Esophagus squamous epithelium (tissue), 5 donors: ENCODE measurements at places on chromosomes 2 and 18.

DNA sequence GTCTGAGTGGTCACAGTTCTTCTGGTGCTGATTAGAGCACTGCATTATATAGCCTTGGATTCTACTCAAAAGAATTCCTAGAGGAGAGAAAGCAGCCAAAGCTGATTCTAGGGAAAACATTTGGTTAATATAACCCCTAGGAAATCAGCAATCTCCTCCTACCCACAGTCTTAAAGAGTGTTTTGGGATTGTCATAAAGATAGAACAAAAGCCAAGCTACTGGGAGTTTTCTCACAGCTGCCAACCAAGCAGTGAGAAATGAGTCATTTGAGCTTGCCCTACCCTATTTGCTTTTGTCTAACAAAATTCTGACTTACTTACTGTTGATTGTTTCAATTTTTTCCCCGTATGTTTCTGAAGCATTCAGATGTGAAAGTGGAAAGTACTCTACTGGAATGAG lies 469.3 kb downstream of the PLCL1 start:
- DNase-seq, result no peak

DNA sequence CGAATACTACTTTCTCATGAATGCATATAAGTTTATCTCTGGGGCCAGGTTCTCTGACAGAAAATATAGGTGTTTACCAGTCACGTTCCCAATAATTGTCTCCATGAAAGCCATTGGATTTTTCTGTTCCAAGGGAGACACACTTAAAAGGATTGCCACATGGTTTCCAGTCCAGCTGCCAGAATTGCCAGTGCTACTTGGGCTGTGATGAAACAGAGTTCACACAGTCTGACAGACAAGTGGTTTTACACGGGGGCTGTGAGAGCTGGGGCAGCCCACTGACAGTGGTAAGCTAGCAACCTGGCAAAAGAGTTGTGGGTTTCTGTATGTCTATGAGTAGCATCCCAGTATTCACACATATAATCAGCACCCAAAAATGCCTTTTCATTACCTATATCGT lies 27.7 kb upstream of the ATRAID start:
- no peak for DNase-seq

DNA sequence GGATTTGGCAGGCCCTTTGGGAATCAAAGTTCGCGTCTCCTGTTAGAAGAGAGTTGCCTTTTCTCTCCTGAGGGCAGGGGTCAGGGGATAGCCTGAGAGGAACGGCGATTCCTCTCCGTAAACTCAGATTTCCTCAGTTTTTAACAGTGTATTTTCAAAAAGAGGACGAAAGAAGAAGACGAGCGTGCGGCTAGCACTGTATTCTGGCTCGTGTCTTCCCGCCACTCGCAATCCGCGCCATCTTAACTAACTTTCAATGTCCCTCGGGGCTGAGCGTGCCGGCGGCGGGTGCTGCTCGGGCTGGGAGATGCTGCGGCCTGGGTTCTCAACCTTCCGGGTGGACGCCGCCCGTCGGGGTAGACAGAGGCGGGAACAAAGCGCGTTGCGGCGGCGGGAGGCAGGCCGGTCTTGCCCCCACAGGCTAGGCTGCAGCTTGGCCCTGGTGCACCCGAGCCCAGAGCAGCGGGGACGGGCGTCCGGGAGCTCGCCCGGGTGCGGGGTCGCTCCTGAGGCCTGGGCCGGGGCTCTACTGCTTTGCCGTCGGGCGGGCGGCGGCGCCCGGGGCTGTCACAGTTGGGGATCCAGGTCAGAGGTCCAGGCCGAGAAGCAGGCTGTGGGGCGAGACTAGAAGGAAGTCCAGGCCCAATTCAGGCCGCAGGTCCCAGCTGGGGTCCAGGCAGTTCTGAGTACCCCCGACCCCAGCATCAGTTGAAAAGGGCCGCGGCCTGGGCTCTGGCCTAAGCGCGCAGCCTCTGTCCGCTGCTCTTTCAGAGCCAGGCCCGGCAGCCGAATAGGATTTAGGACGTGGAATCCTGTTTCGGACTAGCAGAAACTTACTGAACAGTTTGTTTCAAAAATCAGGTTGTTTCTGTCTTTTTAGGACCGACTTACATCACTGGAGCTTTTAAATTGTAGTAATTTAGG lies 11.8 kb downstream of the TBR1 start:
- DNase-seq, result no peak

GRCh38 chr2:3503483-3503882 lies 15.8 kb downstream of the ADI1 start:
- DNase-seq, result no peak

GRCh38 chr2:173204316-173204715 lies 128.7 kb downstream of the MAP3K20 start:
- no peak for DNase-seq

- no peak for DNase-seq
Measured at GRCh38 chr2:185393091-185393490, 345.5 kb upstream of the FSIP2 start.

GRCh38 chr2:239375278-239376061 lies 25.4 kb downstream of the HDAC4 start:
- DNase-seq, result no peak

DNA sequence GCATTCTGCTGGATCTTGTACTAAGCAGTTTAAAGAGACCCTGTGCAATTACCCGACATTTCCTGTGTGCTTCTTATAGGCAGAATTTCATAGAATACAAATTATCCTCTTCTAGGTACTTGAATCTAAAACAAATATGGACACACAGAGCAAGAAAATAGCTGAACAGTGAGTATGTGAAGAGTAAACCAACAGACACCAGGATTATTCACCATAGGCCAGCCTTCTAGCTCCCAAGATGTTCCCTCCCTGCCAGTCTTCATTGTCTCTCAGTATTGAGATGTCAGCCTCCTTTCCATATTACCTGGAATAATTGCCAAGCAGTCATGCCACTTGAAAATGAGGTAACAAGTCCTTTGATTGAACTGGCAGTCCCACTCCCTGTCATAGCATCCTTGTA lies 187.1 kb downstream of the PTPRM start:
- DNase-seq, result no peak

DNA sequence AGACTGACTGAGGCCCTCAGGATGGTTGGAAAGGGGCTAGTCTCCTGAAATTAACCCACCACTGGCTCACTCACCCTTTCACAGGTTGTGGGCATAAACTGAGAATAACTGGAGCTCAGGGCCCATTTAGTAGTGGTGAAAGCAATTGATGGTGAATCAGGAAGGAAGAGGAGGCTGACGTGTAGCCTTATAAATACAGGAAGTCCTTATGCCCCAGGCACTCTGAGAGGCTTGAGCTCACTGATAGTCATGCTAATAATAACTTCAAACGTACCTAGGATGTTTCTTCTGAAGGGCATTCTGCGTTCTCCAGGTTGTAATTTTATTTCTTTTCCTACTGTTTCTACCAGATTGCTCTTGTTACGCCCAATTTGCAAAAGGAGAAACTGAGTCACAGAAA lies 328.4 kb downstream of the CLIP4 start:
- DNase-seq, result no peak

GRCh38 chr2:32696439-32696838 lies 68.6 kb downstream of the TTC27 start:
- DNase-seq, result no peak

DNA sequence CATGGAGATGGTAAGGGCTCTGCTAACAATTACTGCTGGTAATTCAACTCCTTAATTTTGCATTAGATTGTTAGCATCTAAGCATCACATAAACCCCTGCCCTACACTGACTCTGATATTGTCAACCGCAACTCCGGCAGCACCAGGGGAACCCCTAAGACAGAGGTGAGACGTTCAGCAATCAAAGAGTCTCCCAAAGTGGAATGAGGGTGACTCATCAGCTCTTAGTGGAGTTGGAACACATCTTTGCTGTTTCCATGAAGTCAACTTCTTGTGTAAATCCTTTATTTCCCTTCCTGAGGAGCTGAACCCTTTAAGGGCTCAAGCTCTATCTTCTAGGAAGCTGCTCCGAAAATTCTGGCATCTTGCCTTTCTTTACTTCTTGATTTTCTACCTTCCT lies 52.1 kb downstream of the ABCG8 start:
- no peak for DNase-seq

GRCh38 chr2:30239308-30239985 lies 8.1 kb downstream of the LBH start:
- no peak for DNase-seq

GRCh38 chr18:43061318-43061717 lies 54.2 kb downstream of the RIT2 start:
- no peak for DNase-seq

GRCh38 chr2:133685636-133686215 lies 117.5 kb upstream of the NCKAP5 start:
- no peak for DNase-seq

DNA sequence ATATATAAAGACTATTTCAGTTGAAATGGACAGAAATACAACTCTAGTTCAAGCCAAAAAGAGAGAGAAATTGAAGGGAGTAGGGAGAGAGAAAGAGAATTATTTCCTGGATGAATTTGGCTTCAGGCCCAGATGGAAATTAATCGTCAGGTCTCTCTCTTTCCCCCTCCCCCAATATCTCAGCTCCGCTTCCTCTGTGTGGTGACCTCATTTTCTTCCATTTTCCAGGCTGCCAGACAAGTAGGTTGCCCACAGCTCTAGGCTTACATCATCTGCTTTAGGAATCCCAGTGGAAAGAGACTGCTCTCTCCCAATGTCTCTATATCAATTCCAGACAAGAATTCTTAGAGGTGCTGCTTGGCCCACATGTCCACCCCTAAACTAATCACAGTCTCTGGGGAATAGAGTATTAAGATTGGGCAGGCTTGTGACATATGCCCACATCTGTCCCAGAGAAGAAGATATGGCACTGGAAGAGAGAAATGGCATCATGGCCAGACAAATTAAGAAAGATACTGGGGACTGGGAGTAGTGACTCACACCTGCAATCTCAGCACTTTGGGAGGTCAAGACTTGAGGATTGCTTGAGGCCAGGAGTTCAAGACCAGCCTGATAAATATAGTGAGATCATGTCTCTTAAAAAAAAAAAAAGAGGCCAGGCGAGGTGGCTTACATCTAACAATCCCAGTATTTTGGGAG lies 37.2 kb upstream of the CFAP36 start:
- DNase-seq, result no peak

DNA sequence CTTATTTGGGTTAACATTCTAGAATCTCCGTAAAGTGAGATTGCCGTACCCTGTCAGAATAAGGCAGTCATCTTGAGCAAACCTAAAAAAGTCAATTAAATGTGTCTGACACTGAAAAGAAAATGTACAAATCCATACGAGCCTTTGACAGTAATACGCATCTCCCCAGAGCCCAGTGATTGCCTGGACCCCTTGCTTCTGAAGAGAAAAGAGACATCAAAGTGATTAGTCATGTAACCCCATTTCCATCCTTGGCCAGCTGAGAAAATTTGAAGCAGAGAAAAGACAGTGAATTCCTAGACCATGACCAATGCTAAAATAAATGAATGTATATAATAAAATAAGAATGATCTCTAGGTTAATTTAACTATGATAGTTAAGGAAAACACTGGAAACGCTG lies 1499.4 kb downstream of the SUCLG1 start:
- no peak for DNase-seq

GRCh38 chr2:17793803-17794354 lies 22.4 kb upstream of the MSGN1 start:
- no peak for DNase-seq
